ENCODE measurements at places on chromosomes 16 and 17.

- DNase-seq: no peak
Measured at GRCh38 chr17:20066253-20066652, 57.1 kb downstream of the SPECC1 start.

GRCh38 chr16:83803811-83804210 lies 4.0 kb upstream of the HSBP1 start:
- no peak for DNase-seq

- DNase-seq: no peak
Measured at GRCh38 chr16:54996186-54996585, 65.5 kb downstream of the IRX5 start.

GRCh38 chr16:10601444-10602408 lies 21.3 kb upstream of the EMP2 start:
- DNase-seq: no peak

DNA sequence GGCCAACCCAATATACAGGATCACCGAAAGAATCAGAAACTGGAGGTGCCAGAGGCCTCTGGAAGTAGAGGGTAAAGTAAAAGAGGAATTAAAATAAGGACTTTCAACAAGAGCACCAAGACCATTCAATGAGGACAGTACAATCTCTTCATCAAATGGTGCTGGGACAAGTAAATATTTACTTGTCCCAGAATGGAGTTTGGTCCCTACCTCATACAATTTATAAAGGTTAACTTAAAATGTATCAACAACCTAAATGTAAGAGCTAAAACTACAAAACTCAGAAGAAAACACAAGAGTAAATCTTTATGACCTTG lies 56.5 kb downstream of the USP31 start:
- DNase-seq: no peak

DNA sequence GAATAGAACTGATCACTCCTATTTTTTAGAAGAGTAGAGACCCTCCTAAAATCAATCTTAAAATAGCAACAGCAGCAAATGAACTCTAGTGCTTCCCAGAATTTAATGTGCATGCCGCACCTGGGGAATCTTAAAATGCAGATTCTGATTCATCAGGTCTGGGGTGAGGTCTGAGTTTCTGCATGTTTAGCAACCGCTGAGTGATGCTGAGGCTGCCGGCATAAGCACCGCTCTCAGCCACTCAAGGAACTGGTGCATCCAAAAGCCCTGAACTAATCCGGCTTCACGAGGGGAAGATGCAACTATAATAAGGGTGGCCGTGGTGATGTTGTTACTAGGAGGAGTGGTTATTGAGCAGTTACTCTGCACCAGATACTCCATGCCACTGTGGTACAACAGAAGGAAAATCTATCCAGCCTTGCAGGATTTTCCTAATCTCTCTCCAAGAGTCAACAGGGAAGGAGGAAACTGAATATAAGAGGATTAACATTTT lies 19.7 kb downstream of the SDK2 start:
- no peak for DNase-seq

All from stimulated activated CD8-positive, alpha-beta memory T cell treated with anti-CD3 and anti-CD28 coated beads, Interleukin-15, amount 100 ng/mL, for 24 hours (primary cell).